ENCODE measurements at places on chromosomes 7 and 10.

DNA sequence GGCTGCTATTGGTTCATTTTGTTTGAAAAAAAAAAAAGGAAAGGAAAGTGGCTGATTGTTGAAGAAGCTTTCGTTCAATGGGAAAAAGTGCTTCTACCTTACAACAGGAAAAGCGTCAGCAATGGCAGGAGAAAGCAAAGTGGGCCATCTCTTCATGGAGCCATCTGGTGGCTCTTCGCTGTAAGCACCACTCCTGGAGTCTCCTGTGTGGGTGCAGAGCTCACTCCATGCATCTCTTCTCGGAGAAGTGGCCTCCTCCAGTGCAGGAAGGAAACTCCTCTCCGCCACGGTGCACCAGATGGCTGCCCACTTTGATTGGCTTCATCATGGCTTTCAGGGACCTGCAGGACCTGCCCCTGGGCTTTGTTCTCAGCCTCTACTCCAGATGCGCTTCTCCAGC, 250.9 kb downstream of the PTEN start:
- DNase-seq = no peak

GRCh38 chr10:102799691-102800471, 37.3 kb downstream of the CYP17A1 start:
- no peak for DNase-seq

DNA sequence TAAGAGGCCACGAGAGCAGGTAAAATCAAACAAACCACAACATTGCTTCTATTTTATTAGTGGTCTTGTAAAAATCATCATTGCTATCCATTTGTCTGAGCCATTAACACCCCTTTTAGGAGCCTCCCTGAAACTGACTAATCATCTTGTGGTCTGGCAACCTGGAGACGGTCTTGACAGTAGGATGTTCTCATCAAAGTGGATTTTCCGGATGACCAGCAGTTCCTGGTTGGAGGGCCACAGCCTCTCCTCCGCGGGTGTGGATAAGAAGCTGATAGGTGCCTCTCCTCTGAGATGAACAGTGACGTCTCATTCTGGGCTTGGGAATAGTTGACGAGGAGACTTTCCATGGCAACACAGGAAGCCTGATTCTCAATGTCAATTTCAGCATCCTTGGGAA, 490.7 kb downstream of the TYW1 start:
- DNase-seq = no peak

DNA sequence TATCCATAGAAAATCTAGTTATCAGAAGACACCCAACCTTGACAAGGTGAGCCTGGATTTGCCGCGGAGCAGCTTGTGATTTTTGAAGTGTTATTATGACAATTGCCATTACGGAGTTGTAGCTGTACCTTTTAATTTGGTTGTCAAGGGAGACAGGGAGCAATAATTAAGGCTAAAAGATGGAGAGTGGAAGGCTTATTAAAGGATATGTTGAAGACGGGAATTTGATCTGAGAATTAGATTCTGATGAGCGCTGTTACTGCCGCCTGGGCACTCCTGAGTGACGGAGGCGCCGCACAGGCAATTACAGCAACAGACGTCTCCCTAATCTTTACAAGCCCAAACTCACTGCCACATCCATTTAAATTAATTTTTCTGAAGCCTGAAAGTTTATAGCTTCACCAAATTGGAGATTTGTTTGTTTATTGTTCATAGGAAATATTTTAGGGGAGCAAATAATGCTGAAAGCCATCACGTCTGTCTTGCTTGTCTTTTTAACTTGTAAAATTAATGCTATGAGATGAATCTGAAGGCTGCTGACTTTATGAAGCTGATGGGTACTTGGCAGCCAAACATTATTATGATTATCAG, 475.0 kb upstream of the ADARB2 start:
- no peak for DNase-seq

DNA sequence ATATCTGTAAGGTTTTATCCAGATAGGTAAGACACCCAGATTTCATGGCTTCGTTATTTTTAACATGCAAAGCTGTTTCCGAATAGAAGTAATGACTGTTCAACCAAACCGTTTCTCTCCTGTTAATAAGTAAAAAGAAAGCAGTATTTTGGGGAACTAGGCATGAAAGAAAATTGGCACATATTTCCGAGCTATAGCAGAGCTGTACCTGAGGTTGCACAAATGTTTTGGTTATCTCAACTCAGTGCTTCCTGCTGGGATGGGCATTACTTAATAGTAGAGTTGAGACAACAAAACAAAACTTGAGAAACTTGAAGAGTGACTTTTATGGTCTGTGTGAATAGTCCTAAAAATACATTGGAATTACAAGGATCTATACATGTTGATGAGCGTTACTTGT, 564.3 kb upstream of the SORCS1 start:
- no peak for DNase-seq

DNA sequence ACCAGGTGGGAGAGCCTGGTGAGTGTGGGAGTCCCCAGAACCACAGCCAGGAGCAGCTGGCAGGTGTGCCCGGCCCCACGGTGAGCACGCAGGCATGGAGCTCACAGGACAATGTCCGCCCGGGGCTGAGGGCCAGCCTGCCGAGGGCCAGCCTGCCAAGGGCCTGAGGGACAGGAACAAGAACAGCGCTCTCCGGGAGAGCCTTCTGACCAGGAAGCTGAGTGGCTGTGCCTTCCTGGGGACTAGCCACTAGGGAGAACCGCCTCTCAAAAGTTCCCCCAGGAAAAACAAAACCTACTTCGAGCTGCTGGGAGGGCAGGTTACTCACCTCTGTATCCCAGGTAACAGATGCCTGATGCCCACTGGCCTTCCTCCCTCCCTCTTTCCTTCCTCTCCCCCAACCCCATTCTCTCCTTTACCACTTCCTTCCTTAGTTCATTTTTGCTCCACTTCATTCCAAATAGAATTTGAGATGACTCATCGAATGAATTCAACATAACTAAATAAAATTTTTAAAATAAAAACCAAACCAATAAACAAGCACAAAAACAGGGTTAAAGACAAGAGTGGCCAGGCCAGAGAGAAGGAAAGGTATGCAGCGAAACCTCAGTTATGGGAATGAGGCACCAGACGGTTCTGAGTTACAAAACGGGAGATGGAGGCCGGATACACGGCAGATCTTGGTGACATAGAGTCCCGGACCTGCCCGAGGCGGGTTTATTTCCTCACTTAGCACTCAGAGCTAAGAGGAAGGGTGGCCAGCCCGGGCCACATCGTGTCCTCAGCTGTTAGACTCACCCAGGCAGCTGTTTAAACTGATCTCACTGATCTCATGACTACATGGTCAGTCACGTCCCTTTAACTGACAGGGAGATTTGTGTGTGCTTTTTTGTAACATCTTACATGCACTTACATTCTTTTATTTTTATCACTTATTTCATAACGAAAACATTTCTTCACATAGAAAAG, 128.5 kb downstream of the TNS3 start:
- DNase-seq = no peak

GRCh38 chr10:124126145-124126982, 33.0 kb upstream of the CHST15 start:
- no peak for DNase-seq

DNA sequence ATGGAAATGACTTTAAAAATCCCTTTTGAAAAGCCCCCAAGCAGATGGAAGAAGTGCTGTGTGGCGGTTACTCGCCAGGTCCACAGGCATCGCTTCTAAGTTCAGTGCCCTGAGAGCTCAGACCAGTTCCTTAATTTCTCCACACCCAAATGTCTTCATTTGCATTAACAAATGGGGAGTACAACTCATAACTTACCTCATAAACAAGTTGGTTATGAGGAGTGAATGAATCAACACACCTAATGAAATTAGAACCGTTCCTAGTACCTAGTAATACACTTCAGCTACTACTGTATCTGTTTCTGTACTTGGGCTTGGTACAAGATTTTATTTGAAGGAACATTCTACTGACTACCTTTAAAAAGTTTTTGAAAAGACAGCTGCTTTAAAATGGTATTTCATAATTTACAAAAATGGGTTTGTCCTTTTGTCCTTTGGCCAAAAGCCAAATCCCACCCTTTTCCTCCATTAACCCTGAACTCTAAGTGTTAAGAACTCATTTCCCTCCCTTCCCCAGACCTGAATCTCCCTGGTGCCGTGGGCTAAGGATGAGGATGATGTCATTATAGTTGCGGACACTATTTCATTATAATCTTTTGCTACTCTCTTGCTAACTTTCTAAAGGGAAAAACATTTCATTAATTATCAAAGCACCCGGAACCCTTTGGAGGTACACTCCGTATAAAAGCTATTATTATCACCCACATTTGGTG, 221.5 kb upstream of the CELF2 start:
- DNase-seq = no peak

GRCh38 chr7:53699215-53699837, 663.9 kb downstream of the POM121L12 start:
- no peak for DNase-seq

DNA sequence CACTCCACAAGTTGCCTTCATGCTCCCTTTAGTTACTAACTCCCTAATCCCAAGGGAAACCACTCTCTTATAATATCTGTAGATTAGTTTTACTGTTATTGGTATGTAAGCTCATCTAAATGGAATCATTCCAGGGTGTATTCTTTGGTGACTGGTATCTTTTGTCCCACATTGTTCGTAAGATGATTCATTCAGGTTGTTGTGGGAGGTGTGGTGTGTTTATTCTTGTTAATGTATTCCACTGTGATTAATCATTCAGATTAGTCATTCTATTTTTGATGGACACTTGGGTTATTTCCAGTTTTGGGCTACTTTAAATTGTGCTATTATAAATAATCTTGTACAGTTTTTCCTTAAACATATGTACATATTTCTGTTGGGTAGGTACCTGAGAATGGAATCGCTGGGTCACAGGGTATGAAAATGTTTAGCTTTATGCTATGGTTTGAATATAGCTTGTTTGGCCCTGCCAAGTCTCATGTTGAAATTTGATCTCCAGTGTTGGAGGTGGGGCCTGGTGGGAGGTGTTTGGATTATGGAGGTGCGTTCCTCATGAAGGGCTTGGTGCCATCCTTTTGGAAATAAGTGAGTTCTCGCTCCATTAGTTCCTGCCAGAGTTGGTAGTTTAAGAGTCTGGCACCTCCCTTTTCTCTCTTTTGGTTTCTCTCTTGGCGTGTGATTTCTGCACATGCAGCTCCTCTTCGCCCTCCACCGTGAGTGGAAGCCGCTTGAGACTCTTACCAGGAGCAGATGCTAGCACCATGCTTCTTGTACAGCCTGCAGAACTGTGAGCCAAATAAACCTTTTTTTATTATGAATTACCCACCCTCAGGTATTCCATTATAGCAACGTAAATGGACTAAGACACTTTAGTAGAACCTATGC, 13.8 kb downstream of the BTRC start:
- DNase-seq = no peak

- DNase-seq = no peak
These were observed 608.8 kb downstream of the PARD3 start for GRCh38 chr10:34206078-34206934.

- no peak for DNase-seq
These were observed 133.3 kb downstream of the MPP7 start for GRCh38 chr10:28169525-28169924.

- no peak for DNase-seq
These were observed 14.0 kb downstream of the SCRN1 start for GRCh38 chr7:29975561-29975960.

DNA sequence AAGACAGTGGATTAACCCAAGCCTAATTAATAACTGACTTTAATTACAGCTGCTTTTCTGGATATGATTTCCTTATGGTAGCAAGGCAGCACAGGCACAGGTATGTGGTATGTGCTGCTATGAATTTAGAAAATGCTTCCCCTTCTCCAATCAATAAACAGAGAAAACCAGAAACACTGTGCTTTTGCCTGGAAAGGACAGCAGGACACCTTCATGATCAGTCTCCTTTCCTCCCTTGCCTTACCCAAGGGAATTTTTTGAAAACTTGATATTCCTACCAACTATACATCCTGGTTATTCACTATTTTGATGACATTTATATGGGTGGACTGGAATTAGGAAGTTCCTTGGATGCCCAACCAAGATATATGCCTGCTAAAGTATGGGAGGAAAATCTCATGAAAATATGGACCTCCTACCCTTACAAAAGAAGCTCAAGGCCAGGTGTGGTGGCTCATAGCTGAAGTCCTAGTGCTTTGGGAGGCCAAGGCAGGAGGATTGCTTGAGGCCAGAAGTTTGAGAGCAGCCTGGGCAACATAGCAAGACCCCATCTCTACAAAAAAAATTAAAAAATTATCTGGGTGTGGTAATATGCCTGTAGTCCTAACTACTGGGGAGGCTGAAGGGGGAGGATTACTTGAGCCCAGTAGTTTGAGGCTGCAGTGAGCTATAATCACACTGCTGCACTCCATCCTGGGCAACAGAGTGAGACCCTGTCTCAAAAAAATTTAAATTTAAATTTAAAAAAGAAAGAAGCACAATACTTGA, 106.3 kb upstream of the WAC start:
- DNase-seq = no peak

DNA sequence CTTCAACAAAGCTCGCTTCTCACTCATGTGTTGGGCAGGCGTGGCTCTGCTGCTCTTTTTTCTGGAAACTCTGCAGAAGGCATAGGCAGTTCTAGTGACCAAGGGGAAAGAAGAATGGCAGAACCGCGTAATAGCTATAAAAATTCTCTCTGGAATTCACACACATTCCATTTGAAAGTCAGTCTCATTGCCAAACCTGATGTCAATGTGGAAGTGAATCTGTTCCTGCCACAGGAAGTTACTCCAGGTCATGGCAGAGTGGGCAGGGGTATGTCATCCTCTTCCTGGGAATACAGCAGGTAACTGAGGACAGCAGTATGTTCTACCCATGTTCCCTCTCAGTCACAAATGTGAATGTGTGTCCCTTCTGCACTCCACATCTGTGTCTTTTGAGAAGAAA, 8.2 kb upstream of the PAXIP1 start:
- no peak for DNase-seq

GRCh38 chr7:51292596-51292995, 24.0 kb downstream of the COBL start:
- no peak for DNase-seq

- DNase-seq = no peak
These were observed 291.0 kb downstream of the GPR158 start for GRCh38 chr10:25465582-25466372.

- no peak for DNase-seq
These were observed 19.1 kb upstream of the PRRT4 start for GRCh38 chr7:128380483-128381106.
